IPS DF 6.9 (cell line): ENCODE measurements at places on chromosomes 5 and 9.

DNA sequence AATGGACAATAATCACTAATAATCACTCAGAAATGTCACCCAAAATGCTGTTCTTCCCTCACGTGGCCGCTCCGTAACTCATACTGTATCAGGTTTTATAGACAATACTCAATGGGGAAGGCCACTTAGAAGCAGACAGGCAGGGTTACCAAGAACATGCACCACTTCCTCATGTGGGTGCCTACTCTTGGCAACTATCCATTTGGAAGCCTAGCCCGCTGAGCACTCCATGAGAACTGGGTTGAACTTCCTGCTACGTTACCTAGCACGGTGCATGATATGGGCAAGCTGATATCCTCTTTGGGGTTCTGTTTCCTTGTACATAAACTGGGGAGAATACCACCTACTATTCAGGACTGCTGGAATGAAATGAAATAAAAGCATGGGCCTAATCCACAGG is 14.3 kb downstream of the DAP start:
- DNase-seq: no peak

DNA sequence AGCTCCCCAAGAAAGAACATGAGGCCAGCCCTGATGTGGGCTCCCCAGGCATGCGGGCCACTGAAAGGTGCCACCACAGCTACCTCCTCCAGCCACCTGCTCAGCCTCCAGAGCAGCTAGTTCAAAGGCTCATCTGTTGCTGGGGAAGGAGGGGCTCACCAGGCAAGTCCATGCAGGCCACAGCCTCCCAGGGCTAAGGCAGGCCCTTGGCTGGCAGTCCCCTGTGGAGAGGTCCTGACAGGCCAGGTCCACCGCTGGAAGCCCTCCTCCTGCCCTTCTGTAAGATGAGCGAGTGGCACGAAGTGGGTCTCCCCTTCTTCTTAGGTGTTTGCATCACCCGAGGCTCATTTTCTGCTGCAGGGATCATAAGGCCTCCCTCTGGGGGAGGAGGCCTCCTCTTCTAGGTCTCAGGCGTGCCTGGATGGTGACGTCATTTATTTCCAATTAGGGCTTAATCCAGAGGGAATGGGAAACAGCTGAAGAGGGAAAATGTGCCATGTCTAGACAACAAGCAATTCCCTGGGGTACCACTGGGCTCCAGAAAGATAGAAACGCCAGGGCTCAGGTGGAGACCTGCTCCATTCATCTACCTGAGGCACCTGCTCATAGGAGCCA is 91.6 kb downstream of the CFAP90 start:
- DNase-seq: no peak

DNA sequence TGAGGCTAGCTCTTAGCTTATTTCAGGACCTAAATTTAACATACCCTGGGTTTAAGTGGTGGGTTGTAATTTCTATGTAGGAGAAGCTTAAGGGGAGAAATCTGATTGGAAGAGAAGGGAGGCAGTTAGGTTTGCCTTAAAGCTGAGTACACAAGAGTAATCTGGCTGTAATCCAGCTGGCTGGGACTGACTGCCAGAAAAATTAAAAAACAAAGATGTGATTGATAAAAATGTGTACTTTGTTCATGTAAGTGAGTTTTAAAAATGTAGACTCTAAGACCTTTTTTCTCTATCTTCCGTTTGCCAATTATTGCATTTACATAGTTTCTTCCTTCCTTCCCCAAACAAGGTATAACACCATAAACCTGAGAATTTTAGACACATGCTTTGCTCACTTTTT is 17.5 kb upstream of the MSMP start:
- no peak for DNase-seq

DNA sequence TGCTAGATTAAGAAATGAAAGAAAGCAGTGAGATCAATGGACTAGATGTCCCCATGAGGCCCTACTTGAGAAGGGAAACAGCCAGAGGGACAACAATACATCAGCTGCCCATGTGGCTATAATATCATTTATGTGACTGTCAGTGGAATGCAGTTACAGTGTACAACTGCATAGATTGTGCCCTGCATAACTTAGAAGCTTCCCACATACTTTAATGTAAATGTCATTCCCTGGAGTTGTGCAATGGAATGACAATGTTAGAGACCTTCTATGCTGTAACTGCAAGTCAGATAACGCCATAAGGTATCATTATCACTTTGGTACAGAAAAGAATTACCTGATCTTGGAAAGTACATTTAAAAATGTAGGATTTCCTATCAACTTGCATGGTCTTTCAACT is 67.4 kb downstream of the FBN2 start:
- no peak for DNase-seq

DNA sequence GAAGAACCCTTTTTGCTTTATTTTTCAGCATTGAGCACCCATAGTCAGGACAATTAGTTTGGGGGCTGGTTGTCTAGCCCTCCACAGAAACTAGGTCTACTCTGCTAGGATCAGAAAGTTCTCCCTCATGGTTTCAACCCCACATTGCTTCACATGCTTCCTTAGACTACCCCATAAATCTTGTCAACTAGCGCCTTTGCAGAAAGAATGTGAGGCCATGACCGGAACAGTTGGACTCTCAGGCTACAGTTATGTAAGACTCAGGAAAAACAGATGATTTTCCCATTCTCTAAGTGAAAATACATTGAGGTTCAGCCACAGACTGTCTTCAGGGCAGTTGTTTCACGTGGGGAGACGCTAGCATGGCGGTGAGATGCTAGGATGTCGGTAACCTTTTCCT is 255.6 kb downstream of the NR3C1 start:
- DNase-seq: no peak

DNA sequence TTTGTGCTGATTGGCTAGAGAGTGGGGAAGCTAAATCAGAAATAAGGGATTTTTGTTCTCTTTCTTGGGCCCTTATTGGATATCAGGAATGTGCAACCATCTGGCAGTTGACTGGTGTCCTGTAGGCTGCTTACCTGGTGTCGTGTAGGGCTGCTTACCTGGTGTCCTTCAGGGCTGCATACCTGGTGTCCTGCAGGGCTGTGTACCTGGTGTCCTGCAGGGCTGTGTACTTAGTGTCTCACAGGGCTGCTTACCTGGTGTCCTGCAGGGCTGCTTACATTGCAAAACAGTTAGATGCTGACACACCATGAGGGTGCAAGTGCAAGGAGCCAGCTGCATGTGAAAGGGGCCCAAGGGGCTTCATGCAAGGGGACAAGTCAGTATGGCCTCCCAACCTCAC is 249.3 kb downstream of the ICE1 start:
- no peak for DNase-seq

GRCh38 chr9:108017671-108018070 is 528.1 kb upstream of the KLF4 start:
- DNase-seq: no peak

- DNase-seq: no peak
Measured at GRCh38 chr9:8560560-8561525, 761.3 kb upstream of the DMAC1 start.

- DNase-seq: no peak
Measured at GRCh38 chr5:123283031-123283430, 140.2 kb downstream of the CEP120 start.

DNA sequence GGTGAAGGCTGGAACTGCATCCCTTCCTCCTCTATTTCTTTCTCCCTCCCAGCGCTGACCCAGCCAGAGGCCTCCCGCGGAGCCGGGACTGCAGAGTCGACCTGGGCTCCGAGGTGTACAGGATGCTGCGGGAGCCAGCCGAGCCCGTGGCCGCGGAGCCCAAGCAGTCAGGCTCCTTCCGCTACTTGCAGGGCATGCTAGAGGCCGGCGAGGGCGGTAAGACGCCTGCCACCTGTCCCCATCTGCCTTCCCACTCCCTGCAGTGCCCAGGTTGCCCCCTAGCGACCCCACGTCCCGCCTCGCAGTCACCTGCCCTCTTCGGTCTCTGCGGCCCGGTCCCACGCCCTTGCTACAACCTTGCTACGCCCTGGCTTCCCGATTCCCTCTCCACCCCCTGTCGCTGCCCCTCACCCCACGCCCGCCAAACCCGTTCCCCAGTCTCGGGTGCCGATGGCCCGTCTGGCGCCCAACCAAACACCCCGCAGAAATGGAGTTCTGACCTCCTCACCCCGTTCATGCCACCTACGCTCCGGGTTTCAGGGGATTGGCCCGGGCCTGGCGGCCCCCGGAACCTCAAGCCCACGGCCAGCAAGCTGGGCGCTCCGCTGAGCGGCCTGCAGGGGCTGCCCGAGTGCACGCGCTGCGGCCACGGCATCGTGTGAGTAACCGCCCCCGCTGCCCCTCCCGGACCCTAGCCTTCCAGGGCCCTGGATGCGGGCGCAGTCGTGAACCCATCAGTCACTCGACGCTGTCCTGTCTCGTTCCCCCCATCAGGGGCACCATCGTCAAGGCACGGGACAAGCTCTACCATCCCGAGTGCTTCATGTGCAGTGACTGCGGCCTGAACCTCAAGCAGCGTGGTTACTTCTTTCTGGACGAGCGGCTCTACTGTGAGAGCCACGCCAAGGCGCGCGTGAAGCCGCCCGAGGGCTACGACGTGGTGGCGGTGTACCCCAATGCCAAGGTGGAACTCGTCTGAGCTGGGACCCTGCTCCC is 14.1 kb downstream of the PDLIM4 start:
- DNase-seq: no peak

GRCh38 chr5:42462083-42462482 is 38.8 kb downstream of the GHR start:
- DNase-seq: no peak

GRCh38 chr9:2889023-2889422 is 45.1 kb upstream of the PUM3 start:
- DNase-seq: no peak

- DNase-seq: no peak
Measured at GRCh38 chr5:40405996-40406740, 273.5 kb upstream of the PTGER4 start.

DNA sequence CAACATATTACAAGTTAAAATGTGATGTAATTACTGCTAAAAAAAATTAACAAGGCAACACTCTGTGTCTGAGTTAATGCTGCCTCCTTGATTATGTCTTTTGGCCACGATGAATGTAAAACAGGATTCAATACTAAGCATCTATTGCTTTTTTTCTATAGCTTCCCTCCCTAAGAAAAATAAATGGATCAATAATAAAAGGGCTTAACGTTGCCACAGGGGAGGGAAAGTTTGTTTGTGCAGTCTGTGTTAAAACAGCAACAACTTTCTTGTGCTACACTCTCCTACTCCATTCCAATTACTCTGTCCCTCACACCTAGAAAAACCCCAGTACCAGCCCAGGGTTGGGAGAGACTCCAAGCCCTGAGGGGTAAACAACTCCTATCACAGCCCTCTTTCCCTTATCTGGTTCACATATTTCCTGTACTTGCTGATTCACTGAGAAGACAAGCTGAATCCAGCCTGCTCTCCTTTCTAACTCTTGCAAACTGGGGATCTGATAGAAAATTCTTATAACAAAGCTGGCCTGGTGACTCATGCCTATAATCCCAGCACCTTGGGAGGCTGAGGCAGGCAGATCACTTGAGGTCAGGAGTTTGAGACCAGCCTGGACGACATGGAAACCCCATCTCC is 44.8 kb downstream of the PTPN3 start:
- DNase-seq: no peak

GRCh38 chr5:122219436-122220166 is 90.3 kb downstream of the ZNF474 start:
- DNase-seq: no peak

DNA sequence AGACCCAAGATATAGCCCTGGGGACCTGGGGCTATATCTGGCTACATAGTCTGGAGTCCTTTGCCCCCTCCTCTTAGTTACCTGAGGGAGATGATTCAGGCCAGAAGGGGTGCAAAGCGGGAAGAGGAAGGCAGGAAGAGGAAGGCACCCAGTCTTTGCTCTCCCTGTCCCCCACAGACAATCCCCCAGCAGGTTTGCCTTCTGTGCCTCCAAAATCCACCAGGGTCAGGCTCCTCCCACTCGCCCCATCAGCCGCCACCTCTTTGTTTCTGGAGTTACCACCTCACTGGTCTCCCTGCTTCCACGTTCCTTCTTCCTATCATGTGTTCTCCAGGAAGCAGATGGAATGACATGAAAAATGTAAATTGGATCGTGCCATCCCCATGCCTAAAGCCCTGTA is 31.2 kb upstream of the FABP6 start:
- no peak for DNase-seq

- no peak for DNase-seq
Measured at GRCh38 chr5:115575167-115576070, 26.9 kb downstream of the TICAM2 start.

DNA sequence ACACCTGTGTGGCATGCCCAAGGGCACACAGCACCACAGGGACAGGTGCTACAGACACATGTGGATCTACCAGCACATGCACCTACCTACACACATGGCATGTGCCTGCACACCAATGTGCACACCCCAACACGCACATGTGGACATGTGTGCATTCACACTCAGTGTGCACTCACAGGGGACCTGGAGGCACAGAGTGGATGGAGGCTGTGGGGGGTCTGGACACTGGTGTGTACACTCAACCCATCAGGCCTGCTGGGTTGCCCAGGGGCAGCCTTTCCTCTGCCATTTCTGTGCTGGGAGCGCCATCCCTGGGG is 1.7 kb downstream of the CRB2 start:
- no peak for DNase-seq

GRCh38 chr5:68839019-68839552 is 254.7 kb upstream of the SLC30A5 start:
- DNase-seq: no peak

GRCh38 chr5:158170534-158170933 is 311.6 kb upstream of the CLINT1 start:
- no peak for DNase-seq

DNA sequence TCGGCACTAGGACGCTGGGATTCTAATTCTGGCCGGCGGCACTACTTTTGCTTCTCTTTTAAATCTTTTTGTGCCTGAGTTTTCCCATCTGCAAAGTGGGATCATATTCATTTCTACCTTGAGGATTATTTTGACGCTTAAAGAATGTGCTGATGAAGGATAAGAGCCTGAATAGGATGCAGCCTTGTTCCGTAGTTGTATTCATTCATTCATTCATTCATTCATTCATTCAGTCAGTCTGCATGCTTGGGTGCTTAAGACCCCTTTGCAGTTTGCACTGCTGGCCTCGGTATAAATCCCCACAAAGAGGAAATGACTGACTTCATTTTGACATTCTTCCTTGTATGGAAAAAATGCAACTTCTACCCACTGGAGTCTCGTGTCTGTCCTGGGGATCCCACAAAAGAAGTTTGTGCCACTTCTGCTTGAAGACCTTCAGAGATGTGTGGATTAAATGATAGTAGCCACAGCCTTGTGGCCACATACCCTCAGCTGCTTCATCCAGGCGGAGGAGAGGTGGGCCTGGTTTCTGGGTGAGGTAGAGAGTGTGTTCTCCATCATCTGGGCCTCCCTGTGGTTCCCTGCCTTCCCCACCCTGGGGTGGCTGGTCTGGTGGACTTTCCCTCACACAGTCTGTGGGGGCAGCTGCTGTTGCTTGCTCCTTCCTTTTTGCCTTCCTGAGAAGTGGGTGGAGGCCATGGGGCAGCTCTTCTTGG is 62.6 kb downstream of the PPARGC1B start:
- no peak for DNase-seq

- no peak for DNase-seq
Measured at GRCh38 chr9:93587651-93588347, 11.4 kb downstream of the PHF2 start.

- no peak for DNase-seq
Measured at GRCh38 chr9:99828417-99829176, 6.9 kb downstream of the NR4A3 start.
